ENCODE measurements at places on chromosomes 3 and 15.

DNA sequence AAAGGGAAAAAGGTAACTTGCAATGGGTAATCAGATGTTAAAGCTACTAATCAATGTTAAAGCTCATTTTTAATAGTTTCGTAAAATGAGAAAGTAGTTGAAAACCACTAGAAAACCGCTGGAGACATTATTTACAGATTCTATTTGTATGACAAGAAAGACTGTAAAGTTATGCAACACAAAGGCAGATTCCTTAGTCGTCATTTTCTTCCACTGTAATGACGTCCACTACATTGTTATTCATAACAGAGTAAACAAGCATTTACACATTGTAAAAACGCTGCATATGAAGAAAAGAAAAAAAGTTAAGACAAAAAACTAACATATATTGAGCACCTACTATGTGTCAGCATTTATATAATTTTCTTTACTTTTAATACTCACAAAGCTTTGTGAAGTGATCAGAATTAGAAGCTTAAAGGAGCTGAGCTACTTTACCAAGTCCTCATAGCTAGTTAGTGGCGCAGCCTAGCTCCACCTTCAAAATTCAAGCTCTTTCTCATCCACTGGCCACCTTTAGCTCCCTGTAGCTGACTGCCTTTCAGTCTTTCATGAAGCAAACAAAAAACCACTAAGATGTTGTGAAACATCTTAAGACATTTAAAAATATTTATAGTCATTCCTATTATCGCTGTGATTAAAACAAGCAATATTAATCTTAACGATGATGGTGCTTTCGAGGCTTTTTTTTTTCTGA lies 100.1 kb upstream of the CDIN1 start:
- no peak for DNase-seq

GRCh38 chr3:129195731-129196256 lies 12.1 kb upstream of the CNBP start:
- DNase-seq: no peak

DNA sequence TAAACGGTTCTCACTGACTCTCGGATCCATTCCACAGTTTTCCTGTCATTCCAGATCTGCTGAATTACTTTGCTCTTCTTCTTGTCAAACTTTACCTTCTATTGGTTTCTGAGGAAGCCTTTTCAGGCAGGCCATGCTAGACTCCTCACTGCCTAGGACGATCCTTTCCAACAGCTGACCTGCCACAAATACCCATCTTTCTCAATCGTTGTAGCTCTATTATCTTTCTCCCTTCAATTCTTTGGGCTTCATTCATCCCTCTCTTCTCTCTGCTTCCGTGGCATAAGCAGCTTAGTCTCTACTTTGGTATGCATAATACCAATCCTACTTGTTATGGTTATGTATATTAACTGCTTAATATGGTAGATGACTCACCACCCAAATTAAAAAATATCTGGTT lies 421.8 kb downstream of the NLGN1 start:
- DNase-seq: no peak

- DNase-seq: peak; percentile 26
Measured at GRCh38 chr3:46496746-46497555, 825 bp upstream of the RTP3 start.

GRCh38 chr15:78676424-78677110 lies 35.6 kb upstream of the CHRNB4 start:
- no peak for DNase-seq

DNA sequence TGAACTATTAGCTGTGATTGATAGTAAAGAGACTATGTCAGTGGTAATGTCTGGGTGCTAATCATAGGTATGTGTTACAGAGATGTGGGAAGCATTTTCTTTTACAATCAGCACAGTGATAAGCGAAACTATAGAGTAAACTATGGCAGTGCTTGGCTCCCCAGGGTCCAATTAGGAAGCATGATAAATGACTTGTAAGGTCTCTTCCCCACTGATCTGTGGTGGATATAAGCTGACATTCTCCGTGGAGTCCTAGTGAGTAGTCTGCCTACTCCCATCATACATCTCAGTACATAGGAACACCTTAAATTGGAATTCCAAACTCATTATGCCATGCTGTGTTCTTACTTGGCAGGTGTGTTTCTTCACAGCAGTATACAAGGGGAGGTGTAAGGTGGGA lies 204.2 kb downstream of the GAP43 start:
- DNase-seq: no peak

- no peak for DNase-seq
Measured at GRCh38 chr3:130979117-130979516, 47.5 kb downstream of the ASTE1 start.

- no peak for DNase-seq
Measured at GRCh38 chr15:34804113-34804512, 8.8 kb upstream of the ACTC1 start.

DNA sequence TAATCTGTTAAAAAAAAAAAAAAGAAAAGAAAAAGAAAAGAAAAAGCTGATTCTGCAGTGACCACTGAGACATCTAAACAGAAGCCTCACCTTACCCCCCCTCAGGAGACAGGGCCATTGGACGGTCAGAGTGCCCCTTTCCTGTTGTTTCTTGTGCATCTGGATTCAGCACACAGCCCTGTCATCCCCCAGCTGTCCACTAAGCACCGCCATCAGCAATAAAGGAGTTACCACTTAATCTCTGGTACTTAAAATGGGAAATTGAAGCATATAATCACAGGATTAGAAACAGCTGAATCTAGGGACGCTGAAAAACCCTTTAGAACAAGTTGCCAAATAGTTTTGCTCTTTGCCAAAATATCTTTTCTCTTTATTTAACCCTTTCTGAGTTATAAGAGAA lies 62.5 kb downstream of the TRIM69 start:
- DNase-seq: no peak

GRCh38 chr15:78634210-78635145 lies 6.5 kb downstream of the CHRNB4 start:
- DNase-seq: no peak

DNA sequence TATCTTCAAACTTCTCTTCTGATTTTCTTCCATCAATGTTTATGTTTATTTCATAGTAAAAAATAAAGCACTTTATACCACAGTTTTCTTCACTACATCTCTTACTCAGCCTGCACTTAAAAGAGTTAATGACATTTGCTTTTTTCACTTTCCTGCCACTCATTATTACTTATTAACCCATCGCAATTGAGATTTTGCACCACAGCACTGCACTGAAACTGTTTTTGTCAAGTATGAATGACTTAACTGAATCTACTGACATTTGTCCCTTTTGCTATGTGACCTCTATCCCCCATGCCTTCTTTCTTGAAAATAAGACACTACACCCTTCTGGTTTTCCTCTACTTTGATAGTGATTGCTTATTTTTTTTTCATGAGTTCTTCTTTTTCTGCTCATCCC lies 739.7 kb upstream of the DPPA4 start:
- no peak for DNase-seq

GRCh38 chr3:15428539-15428938 lies 1.1 kb downstream of the EAF1 start:
- DNase-seq: no peak

All from effector memory CD4-positive, alpha-beta T cell (primary cell).